ENCODE measurements at places on chromosomes 7 and 10.
A peak's percentile ranks its signal among the peaks of the same experiment; 100 is the strongest.

GRCh38 chr7:70771451-70771850 is 360.5 kb upstream of the GALNT17 start:
- no peak for DNase-seq

DNA sequence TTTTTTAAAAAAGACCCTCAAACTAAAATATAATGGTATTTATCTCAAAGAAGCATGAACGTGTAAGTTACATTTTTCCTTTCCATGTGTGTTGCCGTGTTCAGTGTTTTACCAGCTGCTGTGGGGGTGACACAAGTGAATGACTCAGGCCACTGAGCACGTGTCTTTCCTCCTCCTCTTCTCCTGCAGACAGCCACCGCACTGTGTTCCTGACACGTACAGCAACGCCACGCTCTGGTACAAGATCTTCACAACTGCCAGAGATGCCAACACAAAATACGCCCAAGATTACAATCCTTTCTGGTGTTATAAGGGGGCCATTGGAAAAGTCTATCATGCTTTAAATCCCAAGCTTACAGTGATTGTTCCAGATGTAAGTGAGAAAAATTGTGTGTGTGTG is 29.7 kb downstream of the TMEM248 start:
- peak; percentile 21 for DNase-seq

GRCh38 chr10:88113657-88114272 is 250.3 kb downstream of the PTEN start:
- no peak for DNase-seq

- no peak for DNase-seq
These were observed 89.9 kb downstream of the APBB1IP start for GRCh38 chr10:26528048-26528447.

- no peak for DNase-seq
These were observed 19.1 kb downstream of the DENND2A start for GRCh38 chr7:140621401-140622021.

GRCh38 chr10:14200698-14201544 is 129.8 kb downstream of the FRMD4A start:
- DNase-seq = no peak

DNA sequence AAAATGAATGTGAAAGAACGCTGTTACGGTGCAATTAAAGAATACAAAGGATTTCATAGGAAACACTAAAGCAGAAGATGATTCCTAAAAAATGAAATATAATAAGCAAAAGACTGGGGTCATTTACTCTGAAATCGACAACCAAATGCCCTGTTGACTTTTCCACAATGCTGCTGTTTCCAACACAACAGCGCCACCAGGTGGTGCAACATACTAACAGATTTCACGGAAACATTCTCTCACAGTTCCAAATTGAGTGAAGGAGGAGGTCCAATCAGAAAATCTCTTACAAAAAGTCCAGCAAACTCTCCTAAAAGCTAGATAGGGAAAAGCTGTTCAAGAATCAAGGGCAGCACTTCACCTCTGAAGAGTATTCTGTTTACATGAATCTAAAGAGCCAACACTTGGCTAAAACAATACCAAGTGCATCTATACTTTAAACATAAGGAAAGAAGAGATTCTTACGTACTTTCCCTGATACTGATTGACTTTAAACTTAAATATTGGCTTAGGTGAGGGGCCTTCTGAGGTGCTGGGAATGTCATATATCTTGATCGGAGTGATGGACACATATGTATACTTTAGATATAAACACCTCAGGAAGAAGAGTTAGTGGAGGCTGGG is 55.9 kb downstream of the UPF2 start:
- DNase-seq = peak; percentile 87

GRCh38 chr7:44711528-44711927 is 37.1 kb upstream of the ZMIZ2 start:
- DNase-seq = no peak

DNA sequence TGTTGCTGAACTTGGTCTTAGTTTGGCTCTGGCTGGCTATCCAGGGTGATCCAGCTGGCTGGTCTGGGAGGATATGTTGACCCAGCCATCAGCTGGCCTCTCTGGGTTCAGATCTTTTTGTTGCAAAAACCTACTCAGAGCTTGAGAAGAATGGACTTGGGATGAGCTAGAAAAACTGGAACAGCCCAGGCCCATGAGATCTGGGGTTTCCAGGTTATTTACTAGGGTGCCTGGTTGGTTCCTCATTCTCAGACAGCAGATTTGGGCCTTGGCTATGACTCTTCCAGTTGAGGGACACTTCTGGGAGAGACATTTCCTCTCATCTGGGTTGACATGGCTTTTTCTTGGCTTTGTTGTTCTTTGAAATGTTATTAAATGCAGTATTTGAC is 116.6 kb downstream of the ADCY1 start:
- DNase-seq = no peak

DNA sequence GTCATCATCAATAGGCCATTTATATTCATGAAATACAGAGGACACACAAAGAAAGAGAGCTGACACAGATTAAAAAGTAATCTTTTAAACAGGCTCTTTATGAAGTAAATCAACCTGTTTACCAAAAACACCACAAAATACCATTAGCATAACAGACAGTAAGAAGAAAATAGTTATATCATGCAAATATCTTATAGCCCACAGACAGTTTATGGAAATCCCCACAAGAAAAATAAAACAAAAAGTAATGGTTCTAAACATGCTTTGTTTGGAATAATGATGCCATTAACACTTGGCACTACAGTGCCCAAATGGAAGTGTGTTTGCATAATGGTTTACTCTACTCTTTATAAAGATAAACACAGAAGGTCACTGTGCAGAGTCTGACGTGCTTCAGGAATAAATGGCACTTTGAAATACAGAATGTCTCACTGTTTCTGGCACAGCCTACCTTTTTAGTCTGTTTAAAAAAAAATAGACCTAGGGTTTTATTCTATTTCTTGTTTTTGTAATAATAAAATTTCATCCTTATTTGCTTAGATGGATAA is 30.1 kb downstream of the SEMA3D start:
- DNase-seq = no peak

- DNase-seq = no peak
These were observed 112.4 kb upstream of the YAE1 start for GRCh38 chr7:39453743-39454355.

DNA sequence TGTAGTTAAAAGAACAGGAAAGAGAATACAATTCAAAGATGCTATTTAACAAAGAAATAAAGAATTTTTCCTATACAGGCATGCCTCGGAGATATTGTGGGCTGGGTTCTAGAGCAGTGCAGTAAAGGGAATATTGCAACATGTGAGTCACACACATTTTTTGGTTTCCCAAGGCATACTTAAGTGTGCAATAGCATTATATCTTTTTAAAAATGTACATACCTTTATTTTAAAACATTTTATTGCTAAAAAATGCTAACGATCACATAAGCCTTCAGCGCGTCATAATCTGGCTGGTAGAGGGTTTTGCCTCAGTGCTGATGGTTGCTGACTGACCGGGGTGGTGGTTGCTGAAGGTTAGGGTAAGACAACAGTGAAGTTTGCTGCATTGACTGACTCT is 54.4 kb downstream of the ESYT2 start:
- no peak for DNase-seq

DNA sequence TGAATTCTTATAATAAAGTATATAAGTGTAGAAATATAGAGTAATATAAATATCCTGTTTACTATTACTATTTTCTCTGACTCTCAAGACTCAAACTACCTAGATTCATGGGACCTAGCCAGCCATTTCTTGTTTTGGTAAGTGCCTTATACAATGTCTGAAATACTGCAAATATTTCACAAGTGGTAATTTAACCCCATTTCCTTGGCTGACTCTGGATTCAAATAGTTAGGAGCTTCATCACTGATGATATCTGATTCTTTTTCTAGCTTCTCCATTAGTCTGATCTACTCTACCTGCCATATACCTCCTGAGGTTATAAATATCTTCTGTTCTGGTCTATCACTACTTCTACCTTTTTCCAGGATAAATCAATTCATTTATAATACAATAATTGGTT is 6.4 kb upstream of the RALA start:
- no peak for DNase-seq

DNA sequence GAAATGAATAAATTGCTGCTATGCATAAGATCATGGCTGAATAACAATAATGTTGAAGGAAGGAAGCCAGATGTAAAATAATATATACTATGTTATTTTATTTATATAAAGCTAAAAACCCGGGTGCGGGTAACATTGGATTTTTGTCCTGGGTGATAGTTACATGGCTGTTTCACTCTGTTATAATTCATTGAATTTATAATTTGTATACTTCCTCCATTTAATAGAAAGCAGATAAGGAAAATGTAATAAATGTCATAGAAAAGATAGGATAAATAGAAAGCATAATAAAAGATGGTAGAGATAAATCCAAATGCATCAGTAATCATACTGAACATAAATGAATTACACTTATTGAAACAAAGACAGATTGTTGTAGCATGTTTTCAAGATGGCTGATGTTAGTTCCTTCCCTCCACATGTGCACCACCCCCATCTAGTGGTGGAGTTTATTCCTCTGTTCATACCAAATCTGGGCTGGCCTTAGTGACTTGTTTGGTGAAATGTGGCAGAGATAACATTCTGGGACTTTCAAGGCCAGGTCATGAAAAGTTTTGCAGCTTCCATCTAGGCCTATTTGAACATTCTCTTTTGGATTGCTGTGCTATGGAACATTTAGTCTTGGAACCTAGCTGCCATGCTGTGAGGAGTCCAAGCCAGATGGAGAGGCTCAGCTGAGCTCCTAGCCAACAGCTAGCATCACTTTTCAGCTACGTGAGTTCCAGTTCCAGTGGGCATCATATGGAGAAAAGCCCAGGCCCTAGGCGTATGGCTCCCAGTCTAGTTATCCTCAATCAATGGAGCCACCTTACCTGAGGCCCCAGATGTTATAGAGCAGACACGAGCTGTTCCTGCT is 46.9 kb downstream of the AHCYL2 start:
- DNase-seq = no peak

- DNase-seq = no peak
These were observed 143.2 kb downstream of the REEP3 start for GRCh38 chr10:63664341-63664885.

DNA sequence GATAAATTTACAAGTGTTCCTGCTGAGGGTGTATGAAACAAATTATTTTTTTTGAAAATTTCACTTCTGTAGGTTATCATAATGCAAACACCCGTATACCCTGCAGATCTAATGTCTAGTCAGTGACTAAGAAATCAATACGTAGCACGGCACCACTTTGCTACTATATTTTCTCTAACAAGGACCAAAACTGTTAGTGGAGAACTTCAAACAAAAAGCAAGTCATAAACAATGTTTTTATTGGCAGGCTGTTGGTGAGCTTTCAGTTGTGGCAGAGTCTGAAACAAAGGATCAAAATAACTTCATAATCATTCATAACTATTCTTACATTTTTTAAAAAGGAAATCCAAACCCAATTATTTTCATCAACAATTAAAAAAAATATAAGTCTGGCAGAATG is 11.8 kb downstream of the SEM1 start:
- no peak for DNase-seq

- peak; percentile 69 for DNase-seq
These were observed 5.3 kb upstream of the PILRA start for GRCh38 chr7:100367676-100368613.

DNA sequence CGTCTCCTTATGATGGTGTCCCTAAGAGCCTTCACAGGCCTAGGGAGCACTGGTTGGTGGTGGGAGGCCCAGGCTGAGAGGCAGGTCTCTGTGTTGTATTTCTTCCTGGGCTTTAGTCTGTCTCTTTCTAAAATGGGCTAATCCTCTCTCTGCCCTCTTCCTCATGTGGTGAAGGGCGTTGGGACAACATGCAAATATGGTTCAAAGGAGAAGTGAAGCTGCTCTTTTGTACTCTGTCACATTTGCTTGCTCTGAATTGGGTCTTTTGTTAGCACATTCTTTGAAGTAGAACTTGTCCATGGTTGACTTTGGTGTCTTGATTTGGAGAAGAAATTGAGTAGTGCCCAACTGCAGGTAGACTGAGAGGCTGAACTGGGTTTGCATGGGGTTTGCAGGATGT is 814 bp downstream of the HK1 start:
- DNase-seq = no peak

DNA sequence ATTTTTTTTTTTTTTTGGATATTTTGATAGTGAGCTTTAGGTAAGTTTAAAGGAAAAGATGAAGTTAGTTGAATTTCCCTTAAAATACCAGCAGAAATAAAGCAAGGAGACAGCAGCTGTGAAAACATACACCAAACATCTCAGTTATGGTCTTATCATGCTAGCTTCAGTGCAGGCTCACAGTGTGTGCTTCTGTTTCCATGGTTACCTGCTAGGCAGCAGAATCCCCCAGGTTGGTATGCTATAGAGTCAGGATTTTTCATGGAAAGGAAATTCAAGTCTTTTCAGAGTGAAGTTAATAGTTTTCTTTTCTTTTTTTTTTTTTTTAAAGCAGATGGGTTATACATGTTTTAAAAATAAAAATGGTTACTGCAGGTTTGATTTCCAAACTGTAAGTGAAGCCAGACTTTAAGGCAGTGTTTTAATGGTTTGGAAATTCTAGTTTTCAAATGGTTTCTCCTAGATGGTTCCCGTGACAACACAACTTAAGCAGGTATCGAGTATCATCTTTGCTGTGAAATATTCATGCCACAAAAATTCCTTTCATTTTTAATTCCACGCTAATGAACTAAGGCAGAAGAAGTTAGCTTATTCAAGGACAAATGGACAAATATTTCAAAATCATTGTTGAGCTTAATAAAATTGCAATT is 230.9 kb downstream of the BICC1 start:
- DNase-seq = no peak

- no peak for DNase-seq
These were observed 48.1 kb downstream of the RGS10 start for GRCh38 chr10:119494236-119495020.

DNA sequence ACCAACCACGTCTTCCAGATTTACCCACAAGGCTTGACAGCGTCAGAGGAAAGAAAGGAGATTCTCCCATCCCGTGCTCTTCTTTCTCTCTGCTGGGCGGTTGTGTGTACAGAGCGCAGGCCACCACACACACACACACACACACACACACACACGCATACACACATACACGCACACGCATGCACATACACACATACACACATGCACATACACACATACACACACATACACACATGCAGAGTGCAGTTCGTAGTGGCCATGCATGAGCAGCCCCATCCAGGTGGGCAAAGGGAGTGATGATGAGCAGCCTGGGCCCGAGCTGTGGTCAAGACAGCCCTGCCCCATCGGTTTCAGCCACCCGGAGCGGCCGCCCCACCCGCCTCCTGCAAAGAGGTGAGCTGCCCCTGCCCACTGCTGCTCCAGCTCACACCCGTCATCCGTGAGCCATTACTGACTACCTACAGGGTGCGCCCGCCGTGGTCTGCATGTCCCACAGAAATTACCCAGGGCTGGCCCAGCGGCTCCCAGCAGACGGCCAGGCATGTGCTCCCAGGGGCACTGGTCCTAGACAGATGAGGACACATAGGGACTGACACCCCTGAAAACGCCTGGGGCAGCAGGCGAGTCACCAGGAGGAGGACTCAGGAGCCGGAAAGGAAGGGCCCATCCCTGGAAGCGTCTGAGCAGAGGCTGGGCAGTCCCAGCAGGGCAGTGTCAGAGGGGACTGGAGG is 69.6 kb downstream of the ASB13 start:
- peak; percentile 72 for DNase-seq

DNA sequence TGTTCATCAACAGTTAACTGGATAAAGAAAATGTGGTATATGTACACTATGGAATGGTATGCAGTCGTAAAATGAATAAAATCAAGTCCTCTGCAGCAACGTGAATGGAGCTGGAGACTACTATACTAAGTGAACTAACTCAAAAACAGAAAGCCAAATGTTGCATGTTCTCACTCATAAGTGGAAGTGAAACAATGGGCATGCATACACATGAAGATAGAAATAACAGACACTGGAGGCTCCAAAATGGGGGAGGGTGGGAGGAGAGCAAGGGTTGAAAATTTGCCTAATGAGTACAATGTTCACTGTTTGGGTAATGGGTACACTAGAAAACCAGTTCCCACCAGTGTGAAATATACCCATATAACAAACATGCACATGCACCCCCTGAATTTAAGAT is 179.5 kb downstream of the ZWINT start:
- no peak for DNase-seq
